ENCODE measurements at places on chromosomes 2 and 18.

GRCh38 chr2:48715042-48715899 is 40.3 kb downstream of the LHCGR start:
- DNase-seq: no peak

- no peak for DNase-seq
Measured at GRCh38 chr2:159944874-159945273, 117.5 kb downstream of the PLA2R1 start.

- no peak for DNase-seq
Measured at GRCh38 chr2:223044092-223044836, 7.7 kb upstream of the KCNE4 start.

DNA sequence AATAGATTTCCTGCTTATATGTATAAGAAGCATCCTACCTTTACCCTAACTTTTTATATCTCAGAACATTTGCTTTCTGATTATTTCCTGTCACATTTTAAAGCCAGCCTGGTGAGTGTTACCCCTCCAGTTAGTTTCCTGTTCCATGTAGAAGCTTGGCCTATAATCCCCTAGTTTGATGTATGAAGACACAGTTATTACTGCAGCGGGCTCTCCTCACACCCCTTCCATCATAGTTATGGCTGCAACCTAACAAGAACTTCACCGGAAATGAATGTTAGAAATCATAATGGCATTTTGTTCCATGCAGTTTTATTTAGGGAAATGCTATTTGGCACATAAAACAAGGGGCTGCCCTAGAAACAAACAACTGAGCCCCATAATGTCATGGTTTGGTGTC is 400.2 kb upstream of the SETBP1 start:
- no peak for DNase-seq

GRCh38 chr2:25566694-25567093 is 106.7 kb downstream of the DTNB start:
- DNase-seq: no peak

DNA sequence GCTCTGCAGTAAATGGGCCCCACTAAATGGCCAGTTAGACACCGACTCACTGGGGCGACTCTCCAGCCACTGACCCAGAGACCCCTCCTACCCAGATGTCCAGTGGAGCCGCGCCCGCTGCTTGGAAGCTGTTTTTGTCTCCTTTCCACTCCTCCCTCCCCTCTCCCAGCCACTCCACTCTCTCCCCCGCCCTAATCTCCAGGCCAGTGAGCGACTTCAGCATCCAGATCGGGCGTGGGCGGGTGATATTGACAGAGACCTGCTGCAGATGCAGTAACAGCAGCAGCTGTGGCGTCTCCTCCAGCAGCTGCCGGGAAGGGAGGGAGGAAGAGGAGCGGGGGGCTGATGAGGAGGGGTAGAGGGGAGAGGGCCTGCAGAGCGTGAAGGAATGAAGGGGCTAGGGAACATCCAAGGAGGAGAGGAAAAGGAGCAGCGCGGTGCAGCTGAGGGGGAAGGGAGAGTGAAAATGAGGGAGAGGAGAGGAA is at the start of gene SCN7A:
TSS of gene SCN7A (minus strand) at position 110 of the 485 bp plus-strand sequence. CDS start 16,553 bp downstream, outside the sequence.
- DNase-seq: no peak

DNA sequence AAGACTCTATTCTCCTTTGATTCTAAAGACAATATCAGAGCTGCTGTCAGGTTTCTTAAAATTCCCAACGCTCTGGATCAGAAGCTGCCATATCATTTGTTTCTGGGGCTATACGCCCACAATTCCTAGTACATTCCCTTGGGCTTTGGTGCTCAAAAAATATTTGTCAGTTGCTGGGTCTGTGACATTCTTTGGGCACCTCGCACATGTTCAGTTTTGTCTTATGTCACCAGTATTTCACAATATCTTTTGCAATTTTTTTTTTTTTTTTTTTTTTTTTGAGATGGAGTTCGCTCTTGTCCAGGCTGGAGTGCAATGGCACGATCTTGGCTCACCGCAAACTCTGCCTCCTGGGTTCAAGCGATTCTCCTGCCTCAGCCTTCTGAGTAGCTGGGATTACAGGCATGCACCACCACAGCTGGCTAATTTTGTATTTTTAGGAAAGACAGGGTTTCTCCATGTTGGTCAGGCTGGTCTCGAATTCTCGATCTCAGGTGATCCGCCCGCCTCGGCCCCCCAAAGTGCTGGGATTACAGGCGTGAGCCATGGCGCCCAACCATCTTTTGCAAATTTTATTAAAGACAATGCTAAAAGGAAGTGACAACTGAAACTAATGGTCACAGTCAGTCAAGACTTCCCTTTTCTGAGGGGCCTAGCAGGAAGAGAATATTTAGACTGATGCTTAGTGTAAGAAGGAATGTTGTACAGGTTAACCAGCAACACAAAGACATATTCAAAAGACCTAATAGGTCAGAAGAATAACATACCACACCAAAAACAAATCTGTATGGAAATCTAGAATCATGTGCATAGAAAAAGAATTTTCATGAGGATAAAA is 6.8 kb downstream of the ZNF397 start:
- DNase-seq: no peak

GRCh38 chr2:235265348-235265965 is 228.4 kb upstream of the AGAP1 start:
- DNase-seq: no peak

Measured in SK-N-MC (cell line).